ENCODE measurements at places on chromosomes 13 and 19.

- DNase-seq: no peak
Observed at GRCh38 chr19:33702606-33703437, 81.1 kb downstream of the CHST8 start.

- DNase-seq: no peak
Observed at GRCh38 chr13:50915565-50915964, 6.0 kb downstream of the RNASEH2B start.

DNA sequence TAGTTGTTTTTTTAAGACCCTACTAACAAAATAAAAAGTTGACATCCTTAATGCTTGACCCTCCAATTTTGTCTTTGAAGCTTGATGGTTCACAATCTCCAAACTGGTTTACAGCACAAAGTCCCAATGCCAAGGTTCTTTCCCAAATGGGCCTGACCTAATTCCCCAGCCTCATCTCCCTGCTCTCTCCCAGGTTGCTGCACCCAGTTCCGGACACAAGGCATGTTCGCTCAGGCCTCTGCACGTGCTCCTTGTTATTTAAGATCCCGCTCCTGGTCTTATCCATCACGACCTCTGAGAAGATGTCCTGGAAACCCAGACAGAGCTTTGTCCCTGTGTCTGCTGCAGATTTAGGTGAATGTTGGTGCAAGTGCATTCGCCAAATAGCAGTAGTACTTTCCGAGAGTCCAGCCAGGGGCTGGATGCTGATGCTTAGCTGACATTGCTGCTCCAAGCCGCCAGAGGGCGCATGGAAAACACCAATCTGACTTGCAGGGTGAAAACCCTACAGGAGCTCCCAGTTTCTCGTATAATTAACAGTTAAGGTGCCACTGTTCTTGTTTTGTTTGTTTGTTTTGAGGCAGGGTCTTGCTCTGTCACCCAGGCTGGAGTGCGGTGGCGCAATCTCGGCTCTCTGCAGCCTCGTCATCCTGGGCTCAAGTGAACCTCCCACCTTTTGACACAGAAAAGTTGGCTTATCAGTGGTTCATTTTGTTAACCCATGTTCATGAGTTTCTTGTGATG, 18.5 kb downstream of the LYPD3 start:
- peak; percentile 40 for DNase-seq

DNA sequence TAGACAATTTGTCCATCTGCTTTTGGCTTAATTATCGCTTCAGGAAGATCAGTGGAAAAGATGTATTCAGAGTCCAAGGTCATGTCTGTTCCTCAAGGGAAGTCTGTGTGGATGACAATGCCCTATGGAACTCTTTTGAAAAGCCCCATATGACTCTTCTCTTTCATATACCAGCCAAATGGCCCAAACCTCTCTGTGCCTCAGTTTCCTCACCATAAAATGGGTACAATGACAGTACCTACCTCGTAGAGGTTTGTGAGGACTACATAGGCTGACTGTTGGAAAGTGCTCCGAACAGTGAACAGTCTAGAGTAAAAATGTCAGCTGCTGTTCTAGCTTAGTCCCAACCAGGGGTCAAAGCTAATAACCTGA, 104.6 kb downstream of the COL4A2 start:
- no peak for DNase-seq

DNA sequence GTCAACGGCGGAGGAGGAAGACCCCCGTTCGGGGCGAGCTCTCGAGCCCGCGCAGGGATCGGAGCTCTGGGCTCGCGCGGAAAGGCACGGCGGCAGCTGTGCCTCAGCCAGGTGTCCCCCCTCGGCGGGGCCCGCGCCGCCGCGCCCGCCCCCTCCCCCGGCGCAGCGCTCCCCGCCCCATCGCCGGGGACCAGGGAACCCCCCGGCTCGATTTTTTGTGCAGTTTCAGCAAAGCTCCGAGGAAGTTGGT, 110.0 kb downstream of the KCNRG start:
- DNase-seq: no peak

DNA sequence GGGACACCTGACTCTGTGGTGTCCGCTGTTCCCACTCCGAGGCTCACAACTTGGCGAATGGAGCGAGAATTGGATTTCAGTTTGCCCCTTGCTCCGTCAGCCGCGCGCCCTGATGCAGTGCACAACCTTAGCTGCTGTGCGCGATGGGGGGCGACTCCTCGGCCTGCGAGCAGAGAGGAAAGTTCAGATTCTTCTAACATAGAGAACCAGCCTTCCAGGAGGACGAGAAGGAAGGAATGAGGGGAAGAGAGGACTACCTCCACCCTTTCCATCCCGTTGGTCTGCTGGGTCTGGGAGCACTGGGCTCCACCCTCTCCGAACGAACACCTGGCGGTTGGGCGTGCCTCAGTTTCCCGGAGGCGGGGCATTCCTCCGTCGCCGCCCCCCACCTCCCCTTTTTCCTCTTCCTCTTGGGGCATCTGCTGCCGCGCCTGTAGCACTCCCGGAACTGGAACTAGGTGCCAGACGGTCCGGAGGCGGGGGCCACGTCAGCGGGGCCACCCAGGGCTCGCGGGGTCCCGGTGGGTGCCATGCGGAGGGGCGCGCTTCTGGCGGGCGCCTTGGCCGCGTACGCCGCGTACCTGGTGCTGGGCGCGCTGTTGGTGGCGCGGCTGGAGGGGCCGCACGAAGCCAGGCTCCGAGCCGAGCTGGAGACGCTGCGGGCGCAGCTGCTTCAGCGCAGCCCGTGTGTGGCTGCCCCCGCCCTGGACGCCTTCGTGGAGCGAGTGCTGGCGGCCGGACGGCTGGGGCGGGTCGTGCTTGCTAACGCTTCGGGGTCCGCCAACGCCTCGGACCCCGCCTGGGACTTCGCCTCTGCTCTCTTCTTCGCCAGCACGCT, at the start of gene KCNK6:
KCNK6 (plus strand) TSS at position 425 of the 838 bp plus-strand sequence; CDS start at position 531, 106 bp downstream.
- peak; percentile 38 for DNase-seq

GRCh38 chr13:60328073-60328472, 68.9 kb upstream of the TDRD3 start:
- no peak for DNase-seq

DNA sequence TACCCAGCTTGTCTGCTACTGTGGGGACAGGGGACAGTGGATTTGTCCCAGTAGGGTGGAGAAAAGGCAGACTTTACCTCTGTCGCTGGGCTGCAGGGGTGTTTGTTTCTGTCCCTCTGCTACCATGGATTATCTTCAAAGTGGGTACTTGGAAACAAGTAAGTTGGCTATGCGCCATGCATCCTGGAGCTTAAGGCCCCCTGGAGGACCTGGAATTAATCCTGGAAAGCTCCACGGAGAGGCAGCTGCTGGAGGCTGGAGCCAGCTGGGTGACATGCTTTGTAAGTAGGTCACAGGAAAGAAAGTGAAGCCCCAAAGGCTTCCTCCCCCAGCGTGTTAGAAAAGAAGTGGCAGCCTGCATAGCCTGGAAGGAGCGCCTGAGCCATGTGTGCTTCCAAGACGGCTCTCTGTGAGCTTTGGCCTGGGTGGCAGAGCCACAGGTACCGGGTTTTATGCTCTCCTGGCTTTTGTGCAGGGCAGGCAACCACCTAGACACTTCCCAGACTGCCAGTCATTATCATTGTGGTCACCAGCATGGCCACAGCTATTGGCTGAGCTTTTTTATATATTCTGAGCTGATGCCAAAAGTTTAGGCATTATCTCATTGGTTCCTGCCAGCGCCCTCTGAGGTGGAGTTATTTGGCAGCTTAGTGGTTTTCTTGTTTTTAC, 9.5 kb downstream of the B3GLCT start:
- peak; percentile 61 for DNase-seq

DNA sequence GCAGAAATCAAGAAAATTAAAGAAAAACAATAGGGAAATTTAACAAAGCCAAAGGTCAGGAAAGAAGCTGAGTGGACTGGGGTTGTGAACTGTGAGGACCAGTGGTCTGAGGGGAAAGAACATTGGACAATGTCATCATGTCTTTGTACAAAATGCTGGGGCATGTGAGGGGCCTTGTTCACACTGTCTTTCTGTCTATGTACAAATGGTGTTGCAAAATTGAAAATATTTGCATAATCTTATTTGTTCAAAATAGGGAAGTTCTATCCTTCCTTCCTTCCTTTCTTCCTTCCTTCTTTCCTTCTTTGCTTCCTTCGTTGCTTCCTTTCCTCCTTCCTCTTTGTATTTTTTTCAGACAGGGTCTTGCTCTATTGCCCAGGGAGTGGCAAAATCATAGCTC, 79.2 kb upstream of the SCEL start:
- no peak for DNase-seq

DNA sequence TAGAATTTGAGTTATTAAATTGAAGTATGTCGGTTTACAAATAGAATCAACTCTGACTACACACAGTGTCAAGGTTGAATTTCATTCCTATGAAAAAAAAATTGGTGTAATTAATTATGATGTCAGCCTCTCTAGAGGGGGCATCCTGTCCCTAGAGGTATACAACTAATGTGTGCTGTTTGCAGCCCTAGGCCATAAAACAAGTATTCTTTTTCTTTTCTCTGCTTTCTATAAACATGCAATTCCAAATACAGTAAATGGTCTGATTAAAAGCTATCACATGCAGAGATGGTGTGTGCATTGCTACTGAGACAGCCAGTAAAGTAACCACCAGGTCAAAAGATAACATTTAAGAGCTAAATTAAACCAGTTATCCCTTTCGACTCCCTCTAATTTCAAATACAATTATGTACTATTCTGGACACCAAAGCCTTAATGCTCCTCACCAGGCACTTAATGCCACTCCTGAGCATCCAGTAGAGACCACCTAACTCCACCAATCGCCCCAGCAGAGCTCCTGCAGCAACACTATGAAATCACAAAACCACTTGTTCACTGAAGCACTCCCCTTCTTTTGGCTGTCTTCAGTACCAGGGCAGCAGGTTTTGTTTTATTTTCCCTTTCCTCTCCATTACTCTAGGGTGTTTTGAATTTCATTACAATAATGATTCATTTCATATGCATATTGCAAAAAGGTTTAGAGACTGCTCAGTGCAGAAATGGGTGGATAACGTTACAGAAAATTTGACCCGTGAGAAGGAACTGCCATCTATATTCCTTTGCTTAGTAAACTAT, 426.9 kb downstream of the PCDH9 start:
- peak; percentile 77 for DNase-seq

- DNase-seq: no peak
Observed at GRCh38 chr13:112669881-112670499, 19.8 kb upstream of the ATP11A start.

- DNase-seq: no peak
Observed at GRCh38 chr13:106277484-106278154, 257.8 kb downstream of the EFNB2 start.

- no peak for DNase-seq
Observed at GRCh38 chr13:45299194-45299593, 41.8 kb downstream of the TPT1 start.

DNA sequence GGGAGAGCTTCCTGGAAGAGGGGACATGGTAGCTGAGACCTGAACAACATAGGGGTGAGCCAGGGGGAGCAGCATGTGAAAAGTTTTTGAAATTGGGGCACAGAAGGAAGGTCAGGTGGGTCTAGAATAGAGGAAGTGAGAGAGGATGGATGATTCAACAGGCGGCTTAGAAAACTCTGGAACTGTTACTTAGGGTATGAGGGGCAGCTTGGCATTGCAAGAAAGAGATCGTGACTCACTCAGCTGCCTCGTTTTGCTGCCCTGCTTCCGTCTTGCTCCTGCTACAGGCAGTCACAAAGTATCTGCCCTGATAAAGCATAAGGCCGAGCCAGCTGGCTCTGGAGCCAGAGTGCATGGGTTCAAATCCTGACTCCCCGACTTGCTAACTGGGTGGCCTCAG, 1.3 kb upstream of the CEACAM20 start:
- no peak for DNase-seq

- DNase-seq: no peak
Observed at GRCh38 chr13:78675112-78675511, 16.2 kb upstream of the OBI1 start.

DNA sequence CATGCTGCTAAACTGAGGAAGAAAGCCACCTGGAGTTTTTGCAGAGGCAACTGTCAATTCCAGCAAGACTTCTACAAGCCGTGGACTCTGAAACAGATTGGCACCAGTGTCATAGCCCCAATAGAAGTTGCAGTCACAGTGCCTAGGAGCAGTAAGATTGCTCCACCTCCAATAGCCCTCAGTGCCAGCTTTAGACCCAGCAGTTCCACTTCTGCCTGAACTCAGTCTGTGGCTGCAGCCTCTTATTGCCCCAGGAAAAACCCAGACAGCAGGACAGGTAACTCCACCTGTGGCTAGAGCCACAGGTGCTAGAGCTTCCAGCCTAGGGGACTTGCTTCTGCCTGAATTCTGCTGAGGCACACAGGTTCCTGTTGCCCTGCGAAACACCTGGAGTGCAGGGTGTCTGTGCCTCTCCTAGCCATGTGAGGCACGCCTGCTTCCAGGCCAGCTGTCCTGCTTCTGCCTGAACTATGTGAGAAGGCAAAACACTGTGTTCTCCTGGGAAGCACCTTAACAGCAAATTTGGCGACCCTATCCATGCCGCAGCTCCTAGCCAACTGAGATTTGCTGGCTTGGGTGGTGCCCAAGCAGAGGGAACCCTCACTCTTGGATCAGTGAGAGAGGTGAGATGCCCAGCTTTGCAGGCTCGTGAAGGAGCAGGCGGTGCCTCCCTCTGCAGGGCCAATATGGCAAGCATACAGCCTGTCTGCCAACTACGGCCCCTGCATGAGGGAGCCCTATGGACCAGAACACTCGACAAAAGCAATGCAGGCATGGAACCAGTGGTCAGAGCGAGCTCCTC, 607.6 kb downstream of the PCDH17 start:
- DNase-seq: no peak

All from NCI-H1417 (cell line).